ENCODE measurements at places on chromosomes 2 and 18.

DNA sequence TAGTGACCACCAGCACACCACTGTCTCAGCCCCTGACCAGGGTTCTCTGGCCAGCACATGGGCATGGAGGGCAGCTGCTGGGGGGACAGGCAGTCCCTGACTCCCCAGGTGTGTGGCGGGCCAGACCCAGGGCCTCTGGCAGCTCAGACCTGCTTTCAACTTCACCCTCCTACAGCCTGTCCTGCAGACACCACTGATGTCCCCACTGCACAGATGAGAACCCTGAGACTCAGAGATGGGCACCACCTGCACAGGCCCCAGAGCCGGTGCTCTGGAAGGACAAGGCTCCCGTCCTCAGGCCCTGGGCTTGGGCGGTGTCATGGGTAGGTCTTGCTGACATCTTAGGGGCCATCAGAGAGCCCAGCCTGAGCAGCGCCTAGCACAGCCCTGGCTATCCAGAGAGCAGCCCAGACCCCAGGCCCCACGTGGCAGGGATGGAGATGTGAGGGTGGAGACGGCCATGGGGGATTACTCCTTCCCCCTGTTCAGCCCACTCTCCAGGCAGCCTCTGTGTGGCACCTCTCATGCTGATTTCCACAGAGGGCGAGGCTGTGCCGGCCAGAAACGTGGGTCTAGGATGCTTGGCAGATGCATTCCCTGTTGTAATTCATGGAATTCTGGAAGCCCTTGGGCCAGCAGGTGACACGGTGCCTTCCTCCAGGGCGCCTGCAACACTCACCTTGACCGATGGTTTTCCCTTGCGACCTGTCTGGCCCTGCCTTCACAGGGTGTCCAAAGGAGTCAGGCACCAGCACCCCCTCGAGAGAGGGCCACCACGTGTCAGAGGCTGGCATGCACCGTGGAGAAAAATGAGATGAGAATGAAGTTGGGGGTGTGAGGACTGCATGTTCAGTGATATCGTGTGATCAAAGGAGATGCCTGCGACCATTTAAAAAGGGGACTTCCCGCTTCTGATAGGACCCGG lies 61.2 kb upstream of the GLI2 start:
- DNase-seq: no peak

- DNase-seq: no peak
Observed at GRCh38 chr18:68354176-68354575, 360.7 kb downstream of the TMX3 start.

- no peak for DNase-seq
Observed at GRCh38 chr2:39821871-39822270, 42.8 kb upstream of the THUMPD2 start.

DNA sequence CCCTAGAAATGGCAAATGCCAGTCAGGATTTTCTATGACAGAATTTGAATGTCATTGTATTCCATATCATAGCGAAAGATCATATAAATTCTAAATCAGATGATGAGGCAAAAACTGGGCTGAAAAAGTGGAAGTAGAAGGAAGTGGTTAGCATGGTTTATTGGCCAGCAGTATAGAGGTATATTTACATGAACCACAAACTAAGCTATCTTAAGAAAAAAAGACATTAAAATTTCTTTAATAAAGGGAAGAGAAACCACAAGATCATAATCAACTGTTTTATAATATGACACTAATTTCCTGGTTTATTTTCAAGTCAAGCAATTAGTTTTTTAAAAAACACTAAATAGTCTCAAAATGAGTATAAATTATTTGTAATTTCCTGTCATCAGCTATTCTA lies 123.2 kb upstream of the LRP1B start:
- DNase-seq: no peak

DNA sequence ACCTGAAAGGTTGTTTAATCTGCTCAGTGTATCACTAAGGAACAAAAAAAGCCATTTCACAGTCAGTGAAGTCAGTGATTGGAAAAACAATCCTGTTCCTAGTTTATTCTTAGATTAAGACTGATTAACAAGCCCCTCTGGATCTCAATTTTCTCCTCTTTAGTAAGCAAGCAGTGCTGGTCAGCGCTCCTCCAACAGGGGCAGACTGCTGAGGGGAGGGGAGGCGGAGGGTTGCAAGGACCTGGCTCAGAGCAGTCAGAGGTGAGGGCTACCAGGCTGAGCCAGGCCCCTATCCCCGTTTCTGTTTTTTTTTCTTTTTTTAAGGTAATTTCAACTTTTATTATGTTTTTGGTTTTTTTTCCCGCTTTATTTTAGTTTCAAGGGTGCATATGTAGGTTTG lies 24.7 kb upstream of the KCNS3 start:
- no peak for DNase-seq

- peak; percentile 26 for DNase-seq
Observed at GRCh38 chr2:95158891-95159619, 593 bp downstream of the ZNF514 start.

DNA sequence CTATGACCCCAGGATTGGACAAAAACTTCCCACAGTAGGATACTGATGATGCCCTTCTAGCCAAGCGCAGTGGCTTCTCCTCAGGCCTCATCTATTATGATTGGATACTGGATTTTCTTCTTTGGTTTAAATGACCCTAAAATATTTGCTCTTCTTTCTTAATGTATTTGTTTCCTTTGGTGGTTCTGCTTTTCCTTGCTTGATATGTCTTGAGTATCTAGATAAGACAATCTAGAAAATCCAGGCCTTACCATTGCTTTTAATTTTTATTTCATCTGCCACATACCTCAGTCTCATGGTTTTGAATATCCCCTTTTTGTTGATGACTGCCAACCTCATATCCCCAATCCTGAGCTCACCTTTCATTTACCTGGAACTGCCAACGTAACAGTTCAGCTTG lies 35.6 kb downstream of the OTOF start:
- no peak for DNase-seq

GRCh38 chr2:210199186-210199765 lies 26.0 kb downstream of the ACADL start:
- DNase-seq: peak; percentile 37

- DNase-seq: no peak
Observed at GRCh38 chr2:241818229-241818942, 9.4 kb downstream of the NEU4 start.

- DNase-seq: no peak
Observed at GRCh38 chr18:34976534-34976898, 64.7 kb upstream of the MAPRE2 start.

DNA sequence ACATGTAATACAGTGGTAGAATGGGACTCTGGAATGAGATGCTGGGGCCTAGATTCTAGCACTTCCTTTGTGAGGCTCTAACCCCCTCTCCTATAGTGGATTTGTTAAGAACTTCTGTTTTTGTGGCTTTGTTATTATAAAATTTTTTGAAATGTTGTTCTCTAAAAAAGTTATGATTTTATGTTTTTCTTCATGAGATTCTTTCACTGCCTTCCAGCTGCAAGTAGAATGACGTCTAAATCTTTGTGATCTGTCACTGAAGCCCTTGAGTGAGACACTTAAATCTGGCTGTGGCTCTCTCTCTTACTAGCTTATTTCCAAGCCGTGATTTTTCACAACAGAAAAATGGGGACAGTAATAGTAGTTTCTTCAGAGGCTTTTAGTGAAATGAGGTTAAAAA lies 1.6 kb downstream of the CASP8 start:
- peak; percentile 27 for DNase-seq

Measured in inflammatory macrophage treated with lipopolysaccharide for 4 hours (primary cell).